ENCODE measurements at places on chromosomes 1 and 21.

- peak; percentile 88 for DNase-seq
Measured at GRCh38 chr21:17921579-17922530, 102.7 kb upstream of the C21orf91 start.

- DNase-seq: no peak
Measured at GRCh38 chr1:161805399-161806197, 39.5 kb downstream of the ATF6 start.

GRCh38 chr1:157202331-157202730 is 64.1 kb upstream of the ETV3 start:
- DNase-seq: no peak

GRCh38 chr1:39609618-39610331 is 29.7 kb downstream of the HEYL start:
- no peak for DNase-seq

GRCh38 chr1:159144571-159144970 is 26.8 kb upstream of the CADM3 start:
- no peak for DNase-seq

GRCh38 chr1:15543589-15544568 is 17.2 kb downstream of the DNAJC16 start:
- peak; percentile 0 for DNase-seq

DNA sequence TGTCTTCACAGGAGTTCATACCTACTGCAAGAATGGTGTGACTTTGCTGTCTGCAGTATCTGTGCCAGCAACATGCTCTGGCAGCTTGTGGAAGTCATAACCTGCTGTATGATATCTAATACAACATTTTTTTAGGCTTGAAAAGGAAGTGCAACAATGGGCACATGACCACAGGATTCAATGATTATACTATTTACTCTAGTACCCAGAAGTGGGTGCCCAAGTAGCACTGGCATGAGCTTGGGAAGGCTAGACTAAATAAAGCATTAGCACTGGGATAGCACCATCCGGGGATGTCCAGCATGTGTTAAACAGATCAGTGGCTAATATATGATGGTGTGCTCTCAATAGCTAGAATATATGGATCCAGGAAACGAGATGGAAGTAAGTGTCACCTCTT is 98.6 kb upstream of the PDE4B start:
- DNase-seq: no peak

GRCh38 chr1:9331558-9332346 is 39.1 kb downstream of the SPSB1 start:
- peak; percentile 33 for DNase-seq

GRCh38 chr1:91651243-91651642 is 150.6 kb downstream of the CDC7 start:
- no peak for DNase-seq

- no peak for DNase-seq
Measured at GRCh38 chr1:234913771-234914170, 214.9 kb downstream of the TOMM20 start.

- DNase-seq: no peak
Measured at GRCh38 chr1:158396646-158397045, 2.6 kb downstream of the OR10T2 start.

GRCh38 chr1:232130815-232131480 is 499.0 kb downstream of the SIPA1L2 start:
- no peak for DNase-seq

DNA sequence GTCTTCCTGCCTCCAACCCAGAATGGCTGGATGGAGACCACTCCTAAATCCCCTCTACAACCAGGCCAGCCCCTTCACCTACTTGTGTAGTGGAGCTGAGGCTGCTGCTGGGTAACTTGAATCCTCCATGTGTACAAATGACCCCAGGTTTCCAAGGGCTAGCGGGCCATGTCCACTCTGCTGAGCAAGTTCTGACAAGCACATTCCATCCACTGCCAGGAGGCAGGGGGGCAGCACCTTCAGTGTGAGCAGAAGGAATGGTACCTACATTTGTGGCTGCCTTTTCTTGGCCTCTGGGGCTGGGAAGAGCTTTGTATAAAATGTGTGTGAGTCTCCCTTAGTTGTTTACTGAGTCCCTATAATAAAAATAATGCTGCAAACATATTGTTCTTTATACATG is 14.5 kb downstream of the KIAA0040 start:
- no peak for DNase-seq

- DNase-seq: no peak
Measured at GRCh38 chr21:37627561-37627960, 261.0 kb downstream of the DYRK1A start.

GRCh38 chr1:100585786-100586185 is 47.8 kb downstream of the GPR88 start:
- DNase-seq: peak; percentile 87

DNA sequence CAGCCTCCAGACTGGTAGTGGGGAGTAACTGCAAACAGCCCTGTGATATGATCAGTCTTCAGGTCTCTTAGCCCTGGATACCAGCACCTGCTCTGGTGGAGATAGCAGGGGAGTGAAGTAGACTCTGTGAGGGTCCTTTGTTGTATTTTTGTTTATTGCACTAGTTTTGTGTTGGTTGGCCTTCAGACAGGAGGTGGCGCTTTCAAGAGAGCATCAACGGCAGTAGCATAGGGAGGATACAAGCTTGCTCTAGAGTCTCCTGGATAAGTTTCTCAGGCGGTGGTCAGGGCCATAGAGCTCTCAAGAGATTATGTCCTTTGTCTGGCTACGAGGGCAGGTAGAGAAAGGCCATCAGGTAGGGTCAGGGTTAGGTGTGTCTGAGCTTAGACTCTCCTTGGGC is 116.4 kb downstream of the USH2A start:
- DNase-seq: no peak

GRCh38 chr1:174160603-174161002 is 1.3 kb downstream of the RABGAP1L start:
- no peak for DNase-seq

DNA sequence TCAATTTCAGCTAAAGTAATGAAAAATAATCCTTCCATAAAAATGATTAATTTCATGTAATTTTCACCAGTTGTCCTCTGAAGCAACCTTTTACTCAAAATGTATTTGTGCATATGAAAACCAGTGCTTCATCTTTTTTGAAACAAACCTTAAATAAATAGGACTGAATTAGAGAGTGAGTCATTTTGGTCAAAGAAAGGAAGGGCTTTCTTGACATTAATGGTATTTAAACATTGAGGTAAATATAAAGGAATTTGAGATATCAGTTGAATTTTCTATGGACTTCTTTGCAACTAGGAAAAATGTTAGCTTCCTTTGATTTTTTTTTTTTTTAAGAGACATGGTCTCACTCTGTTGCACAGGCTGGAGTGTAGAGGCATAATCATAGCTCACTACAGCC is 38.7 kb downstream of the SNX7 start:
- no peak for DNase-seq

DNA sequence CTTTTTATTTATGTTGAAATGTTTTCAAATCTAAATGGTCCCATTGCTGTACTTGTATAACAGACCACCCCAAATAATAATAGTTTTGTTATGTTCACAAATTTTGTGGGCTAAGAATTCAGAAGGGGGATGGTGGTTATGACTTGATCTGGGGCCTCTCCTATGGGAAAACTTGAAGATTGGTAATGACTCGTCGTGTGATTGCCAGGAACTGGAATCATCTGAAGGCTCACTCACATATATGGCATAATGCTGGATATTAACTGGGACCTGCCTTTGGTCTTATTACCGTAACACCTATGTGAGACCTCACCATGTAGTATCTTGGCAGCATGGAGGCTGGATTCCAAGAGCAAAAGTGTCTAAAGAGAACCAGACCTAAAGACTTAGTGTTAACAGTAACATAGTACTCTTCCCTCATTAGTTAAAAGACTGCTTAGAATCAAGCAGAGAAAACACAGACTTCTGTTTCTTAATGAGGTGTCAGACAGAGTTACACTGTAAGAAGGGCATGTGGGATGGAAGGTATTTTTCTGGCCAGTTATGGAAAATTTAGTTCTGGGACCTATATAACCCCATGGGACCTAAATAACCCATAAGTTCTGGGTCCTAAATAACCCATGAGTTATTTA is 11.9 kb downstream of the LYPLAL1 start:
- peak; percentile 9 for DNase-seq

GRCh38 chr21:37159949-37160348 is 86.9 kb downstream of the TTC3 start:
- no peak for DNase-seq

DNA sequence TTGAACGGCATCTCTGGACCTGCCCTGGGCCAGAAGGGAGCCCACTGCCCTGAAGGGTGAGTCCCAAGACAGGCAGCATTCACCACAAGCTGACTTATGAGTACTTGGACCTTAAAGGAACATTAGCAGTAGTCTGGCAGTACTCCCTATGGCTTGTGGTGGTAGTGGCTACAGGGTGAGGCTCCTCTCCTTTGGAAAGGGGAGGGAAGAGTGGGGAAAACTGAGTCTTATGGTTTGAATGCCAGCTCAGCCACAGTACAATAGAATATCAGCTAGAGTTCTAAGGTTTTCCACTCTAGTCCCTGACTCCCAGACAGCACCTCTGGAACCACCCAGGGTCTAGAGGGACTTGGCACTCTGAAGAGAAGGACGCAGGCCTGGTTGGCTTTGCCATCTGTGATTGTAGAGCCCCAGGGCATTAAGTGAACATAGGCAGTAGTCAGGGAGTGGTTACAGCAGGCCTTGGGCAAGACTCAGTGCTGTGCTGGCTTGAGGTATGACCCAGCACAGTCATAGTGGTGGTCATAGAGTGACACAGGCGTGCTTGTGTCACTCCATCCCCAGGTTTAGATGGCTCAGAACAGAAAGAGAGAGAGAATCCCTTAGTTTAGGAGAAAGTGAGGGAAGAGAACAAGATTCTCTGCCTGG is 31.0 kb downstream of the CD53 start:
- DNase-seq: no peak

DNA sequence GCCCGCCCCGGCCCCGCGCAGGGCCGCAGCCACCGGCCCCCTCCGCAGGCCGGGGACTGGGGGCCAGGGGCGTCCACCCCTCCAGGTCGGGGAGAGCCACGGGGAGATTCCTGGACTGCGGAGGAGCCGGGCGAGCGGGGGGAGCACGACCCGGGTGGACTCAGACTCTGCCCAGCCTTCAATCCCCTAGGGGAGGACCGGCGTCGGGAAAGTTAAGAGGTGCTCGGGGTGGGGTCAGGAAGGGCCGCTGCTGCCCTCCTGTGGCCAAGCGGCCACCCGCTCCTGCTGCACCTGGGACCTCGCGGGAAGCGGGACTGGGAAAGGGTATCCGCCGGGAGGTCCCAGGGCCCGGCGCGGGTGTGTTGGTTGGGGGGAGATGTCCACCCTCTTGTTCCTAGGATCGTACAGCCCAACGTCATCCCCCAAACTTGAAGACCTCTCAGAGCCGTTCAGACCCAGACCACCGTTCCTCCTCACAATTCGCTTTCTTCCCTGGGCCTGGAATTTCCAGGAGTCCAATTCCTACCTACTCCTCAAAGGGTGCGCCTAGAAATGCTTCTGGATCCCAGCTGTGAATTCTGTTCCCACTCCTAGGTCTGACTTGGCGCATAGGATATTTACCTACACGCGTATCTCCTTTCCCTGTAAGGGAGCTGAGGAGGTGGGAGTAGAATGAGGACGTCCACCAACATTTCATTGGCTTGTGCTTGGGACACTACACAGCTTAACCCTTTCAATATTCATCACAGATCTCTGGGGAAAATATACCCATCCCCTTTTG is 484 bp upstream of the RHOC start:
- peak; percentile 88 for DNase-seq

DNA sequence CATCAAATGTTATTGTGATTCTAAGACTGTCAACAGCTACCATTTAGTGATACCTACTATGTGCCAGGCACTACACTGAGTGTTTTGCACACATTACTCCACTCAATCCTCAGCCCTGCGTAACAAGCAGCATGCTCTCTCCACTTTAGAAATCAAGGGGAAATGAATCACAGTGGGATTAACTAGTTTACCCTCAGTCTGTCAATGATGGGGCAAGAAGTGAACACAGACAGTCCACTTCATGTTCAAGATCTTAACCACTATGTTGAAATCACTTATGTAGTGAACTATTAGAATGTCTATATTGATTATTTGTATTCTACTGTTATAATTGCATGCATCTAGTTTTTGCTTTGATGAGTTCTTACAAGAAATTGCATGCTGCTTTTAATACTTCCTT is 165.3 kb downstream of the LTN1 start:
- DNase-seq: peak; percentile 70

GRCh38 chr1:178609015-178609414 is 96.1 kb downstream of the TEX35 start:
- peak; percentile 84 for DNase-seq

DNA sequence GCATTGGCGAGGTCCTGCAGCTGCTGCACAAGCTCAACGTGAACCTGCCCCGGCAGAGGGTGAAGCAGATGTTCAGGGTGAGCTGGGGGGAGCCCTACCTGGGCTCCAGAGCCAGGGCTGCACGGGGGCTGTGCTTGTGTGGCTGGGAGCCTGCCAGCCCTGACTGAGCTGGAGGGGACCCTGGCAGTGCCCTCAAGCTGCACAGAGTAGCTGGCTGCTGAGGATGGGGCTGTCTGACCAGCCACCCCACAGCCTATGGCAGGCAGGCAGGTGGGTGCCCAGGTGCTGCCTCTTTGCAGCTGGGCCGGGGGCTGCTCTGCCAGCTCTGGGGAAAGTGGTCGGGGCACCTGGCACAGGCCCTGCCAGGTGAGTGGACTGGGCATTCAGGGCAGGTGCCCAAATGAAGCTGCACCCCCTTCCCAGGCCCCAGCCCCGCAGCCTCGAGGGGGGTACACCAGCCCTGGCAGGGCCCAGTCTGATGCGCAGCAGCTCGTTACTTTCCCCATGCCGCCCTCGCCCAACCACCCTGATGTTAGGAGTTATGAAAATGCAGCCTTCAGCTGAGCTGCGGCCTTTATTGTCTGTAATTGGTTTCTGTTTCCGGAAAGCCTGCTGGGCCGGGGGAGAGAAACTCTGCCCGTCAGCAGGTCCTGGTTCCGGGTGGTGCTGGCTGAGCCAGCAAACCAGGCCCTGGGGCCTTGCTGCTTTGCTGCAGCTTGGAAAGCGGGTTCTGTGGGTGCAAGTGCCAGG is 4.3 kb downstream of the PLCH2 start:
- no peak for DNase-seq

DNA sequence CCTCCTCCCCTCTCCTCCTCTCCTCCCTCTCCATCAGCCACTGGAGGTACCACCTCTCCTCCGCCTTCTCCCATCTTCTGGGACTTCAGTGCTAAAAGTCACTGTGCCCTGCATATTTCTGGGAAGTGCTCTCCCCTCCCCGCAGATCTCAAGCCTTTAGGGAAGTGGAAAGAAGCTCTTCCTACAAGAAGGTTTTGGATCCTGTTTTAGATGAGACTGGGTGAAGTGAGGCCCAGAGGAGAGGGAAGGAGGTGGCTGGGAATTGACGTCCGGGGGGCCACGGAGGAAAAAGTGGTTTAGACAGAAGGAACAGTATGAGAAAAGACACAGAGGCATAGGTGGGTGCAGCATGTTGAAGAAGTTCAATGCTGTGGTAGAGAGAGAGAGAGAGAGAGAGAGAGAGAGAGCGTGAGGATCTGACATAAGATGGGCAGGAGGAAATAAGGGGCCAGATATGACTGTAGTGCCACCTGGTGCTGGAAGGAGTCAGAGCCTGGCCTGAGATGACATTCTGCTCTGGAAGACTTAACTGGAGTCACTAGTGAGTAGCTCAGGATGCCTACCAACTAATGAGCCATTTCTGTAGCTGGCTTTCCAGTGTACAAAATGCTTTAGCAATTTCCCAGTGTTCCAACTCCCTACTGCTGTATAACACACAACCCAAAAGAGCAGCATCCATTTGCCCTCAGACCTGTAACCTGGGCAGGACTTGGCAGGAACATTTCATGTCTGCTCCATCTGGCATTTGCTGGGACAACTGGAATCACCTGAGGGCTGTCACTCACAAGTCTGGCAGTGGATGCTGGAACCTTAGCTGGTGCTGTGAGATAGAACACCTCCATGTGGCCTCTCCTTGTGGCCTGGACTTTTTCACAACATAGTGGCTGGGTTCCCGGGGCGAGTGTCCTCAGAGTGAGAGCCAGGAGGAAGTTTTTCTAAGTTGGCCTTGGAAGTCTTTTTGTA is 16.6 kb upstream of the ZSCAN20 start:
- DNase-seq: peak; percentile 93

All from LHCN-M2 (cell line).